ENCODE measurements at places on chromosomes 6 and 20.

- no peak for DNase-seq
These were observed 95.3 kb downstream of the TTLL2 start for GRCh38 chr6:167420177-167420576.

DNA sequence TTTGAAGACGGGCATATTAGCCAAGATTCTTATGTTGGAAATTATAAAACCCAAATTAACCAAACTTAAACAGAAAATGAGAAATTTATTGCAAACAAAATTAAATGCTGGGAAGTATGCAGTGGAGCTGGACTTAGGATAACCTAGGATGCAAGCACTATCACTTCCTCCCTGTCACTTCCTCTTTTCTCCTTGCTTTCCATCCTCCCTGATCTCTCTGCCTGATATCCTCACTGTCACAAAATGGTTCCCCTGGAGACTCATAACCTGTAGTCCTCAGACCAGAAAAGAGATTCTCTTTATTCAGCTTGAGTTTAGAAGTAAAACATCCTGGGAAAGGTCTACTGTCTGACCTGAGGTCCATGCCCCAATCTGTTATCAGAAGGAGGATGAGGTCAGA, 7.4 kb upstream of the KLHL32 start:
- no peak for DNase-seq

- DNase-seq = no peak
These were observed 1.8 kb downstream of the ECHDC1 start for GRCh38 chr6:127341471-127342202.

- peak; percentile 35 for DNase-seq
These were observed 4.4 kb downstream of the MYB start for GRCh38 chr6:135185483-135185882.

- DNase-seq = peak; percentile 61
These were observed 26.0 kb downstream of the DSTN start for GRCh38 chr20:17595856-17596255.

DNA sequence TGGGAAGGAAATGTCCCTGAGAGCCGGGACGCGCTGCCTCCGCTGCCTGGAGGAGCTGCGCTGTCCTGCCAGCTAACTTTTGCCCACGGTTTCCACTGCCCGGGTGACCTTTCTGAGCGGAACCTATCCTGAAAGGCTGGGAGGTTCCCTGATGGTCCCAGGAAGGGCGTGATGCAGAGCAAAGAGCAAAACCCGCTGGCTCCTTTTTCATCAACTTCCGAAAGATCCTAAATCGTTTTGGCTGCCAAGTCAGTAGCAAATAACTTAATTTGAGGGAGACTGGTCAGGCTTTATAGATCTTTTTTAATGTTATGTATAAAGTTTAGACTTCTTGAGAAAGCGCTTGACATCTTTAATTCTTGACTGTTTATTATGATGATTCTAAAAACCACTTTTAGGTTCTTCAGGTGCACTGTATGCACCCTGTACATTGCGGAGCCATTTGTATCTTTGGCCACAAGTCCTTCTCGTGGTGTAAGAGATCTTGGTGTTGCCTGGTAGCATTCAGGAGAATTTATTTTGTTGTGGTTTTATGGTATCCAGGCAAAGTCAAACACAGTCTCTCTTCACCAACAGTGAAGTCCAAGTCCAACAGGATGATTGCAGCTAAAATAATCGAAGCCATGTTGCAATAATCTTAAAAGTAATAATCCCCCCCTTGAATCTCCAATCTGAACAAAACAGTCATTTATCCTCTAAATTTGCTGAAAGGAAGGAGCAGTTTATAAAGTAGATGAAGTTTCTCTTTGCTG, at the start of gene SYNE1:
SYNE1 (minus strand) TSS at position 67 of the 752 bp plus-strand sequence. CDS start 9,031 bp downstream, outside the sequence.
- no peak for DNase-seq

DNA sequence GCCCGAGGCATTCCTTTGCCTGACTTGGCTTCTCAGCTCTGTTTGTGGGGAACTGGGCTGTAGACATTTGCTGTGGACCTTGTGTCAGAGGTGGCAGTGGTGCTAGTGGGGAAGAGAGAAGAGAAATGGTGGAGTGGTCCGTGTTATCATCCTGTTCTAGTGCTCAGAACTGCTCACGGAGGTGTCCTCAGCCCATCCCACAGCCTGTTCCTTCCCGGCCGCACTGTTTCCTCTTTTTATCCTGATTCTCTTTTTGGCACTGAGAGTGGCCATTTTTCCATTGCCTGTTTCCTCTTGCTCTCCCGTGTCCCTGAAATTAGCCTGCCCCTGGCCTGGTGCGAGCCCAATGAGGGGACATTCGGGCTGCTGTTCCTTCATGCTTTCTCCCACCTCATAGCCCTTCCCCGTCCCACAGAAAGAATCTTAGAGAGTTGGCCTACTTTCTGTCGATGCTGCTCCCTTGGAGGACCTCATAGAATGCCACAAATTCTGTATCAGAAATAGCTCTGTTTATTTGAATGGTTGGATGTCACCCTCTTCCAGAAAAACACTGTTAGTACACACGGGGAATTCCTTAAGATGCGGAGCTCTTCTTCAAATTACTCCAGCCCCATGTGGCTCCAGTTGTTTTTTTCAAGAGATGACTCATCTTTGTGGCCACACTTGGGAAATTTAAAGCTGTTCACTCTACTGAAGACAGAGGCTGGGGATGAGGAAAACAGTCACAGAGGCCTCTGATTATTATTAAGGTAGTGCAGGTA, 26.1 kb downstream of the FARS2 start:
- peak; percentile 7 for DNase-seq

- DNase-seq = no peak
These were observed 142.0 kb downstream of the FAM83B start for GRCh38 chr6:54988576-54988975.

DNA sequence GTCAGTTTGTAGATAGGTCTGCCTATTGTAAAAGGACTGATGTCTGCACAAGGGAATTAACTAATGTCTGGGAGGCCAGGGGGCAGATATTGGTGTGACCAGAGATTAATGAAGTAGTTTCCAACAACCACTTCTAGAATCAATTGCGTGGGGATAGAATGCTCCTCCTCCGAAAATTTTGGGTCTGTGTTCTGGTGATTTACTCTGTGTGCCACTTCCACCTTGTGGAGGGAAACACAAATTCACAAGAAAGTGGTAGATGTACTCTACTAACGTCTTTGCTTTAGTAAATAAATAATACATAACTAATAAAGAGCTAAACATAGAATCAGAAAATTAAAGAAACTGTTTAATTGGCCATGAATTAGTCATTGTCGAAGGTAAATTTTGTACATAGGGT, 25.5 kb downstream of the TMEM14A start:
- DNase-seq = no peak

- no peak for DNase-seq
These were observed 106.7 kb upstream of the CLDN20 start for GRCh38 chr6:155157101-155157500.

DNA sequence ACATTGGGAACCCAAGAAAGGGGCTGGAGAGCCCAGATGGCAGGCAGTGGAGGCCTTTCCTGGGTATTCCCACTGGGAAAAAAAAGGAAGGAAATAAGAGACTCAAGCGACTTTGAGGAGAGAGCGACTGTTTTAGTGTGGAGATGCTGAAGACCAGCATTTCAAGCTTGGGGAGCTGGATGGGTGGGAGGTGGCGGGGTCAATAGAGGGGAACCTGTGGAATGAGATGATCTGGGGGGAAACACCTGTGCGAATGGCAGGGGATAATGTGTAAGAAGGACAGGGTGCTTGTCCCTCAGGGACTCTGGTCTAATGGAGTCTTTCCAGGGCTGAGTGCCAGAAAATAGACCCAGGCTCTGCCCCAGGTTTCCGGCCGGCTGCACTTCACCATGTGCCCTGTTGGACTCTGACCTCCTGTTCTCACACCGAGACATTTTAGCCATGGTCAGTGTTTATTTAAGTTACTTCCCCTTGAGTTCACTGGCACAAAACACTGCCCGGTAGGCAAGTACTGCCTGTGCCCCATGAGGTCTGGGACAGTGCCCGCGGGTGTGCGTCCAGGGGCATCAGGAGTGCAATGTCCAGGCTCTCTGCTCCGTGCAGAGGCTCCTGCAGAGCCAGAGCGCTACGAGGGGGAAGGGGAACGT, 50.4 kb upstream of the NKX2-2 start:
- peak; percentile 54 for DNase-seq

GRCh38 chr6:71248306-71248765, 40.3 kb upstream of the OGFRL1 start:
- DNase-seq = peak; percentile 78

DNA sequence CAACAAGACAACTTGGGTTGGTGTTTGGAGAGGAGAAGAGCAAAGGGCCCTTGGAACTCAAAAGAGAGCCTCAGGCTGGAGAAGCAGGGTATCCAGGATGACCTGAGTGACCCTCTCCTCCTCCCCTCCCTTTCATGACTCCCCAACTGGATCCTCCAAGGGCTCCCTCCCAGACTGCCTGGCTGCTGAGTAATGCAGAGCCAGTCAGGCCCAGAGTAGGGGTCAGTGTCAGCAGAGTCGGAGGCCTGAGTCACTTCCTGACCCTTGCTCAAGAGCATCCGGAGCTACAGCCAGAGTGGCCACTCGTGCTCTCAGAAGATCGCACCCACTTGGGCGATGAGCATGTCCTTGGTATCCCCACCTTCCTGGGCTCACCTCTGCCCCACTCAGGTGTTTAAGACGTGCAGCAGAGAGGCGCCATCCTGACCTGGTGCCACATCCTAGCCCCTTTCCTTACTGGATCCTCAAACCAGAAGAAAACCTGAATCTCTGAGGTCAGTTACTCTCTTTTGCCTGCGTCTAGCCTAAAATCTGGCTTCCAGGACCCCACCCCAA, 2.8 kb upstream of the MAPK13 start:
- no peak for DNase-seq

DNA sequence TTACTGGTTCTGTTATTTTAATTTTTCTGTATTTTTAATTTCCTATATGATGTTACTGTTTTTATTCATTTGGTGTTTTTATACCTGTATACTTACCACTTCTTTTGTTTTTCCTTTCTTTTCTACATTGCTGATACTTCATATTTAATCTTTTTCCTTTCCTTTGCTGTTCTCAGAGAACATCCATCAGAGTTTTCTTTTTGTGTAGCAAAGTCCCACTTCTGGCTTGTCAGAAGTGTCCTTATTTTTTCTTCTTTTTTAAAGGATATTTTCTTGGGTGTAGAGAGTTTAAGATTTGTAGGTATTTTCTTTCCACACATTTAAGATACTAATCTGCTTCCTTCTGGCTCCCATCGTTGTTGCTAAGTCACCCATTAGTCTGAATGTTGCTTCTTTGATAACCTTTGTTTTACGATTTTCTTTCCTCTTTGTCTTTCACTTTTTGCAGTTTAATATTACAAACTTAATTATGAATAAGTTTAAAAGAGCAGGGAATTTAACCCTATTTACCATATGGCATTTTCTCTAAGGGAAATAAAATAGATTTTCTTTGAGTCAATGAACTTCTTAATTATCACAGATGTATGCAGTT, 18.5 kb downstream of the CD2AP start:
- no peak for DNase-seq

GRCh38 chr20:56761393-56761792, 132.3 kb downstream of the TFAP2C start:
- no peak for DNase-seq
